ENCODE measurements at places on chromosomes 6 and 20. TPM values are rescaled to one million over a fixed set of nuclear protein-coding genes. Genes with fewer than 3 reads are reported as not detected.

GJA10 gene
- not detected for total RNA-seq

DNA sequence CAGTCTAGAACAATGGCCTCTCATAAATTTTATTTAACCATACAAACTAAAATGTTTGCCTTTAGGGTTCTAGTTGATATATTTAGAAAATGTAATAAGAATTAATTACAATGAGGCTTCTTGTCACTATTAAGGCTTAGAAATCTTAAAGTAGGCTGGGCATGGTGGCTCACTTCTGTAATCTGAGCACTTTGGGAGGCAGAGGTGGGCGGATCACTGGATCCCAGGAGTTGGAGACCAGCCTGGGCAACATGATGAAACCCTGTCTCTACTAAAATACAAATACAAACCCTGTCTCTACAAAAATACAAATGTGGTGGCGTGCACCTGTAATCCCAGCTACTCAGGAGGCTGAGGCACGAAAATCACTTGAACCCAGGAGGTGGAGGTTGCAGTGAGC lies 99.0 kb upstream of the ADGRF1 start:
- no peak for DNase-seq

DNA sequence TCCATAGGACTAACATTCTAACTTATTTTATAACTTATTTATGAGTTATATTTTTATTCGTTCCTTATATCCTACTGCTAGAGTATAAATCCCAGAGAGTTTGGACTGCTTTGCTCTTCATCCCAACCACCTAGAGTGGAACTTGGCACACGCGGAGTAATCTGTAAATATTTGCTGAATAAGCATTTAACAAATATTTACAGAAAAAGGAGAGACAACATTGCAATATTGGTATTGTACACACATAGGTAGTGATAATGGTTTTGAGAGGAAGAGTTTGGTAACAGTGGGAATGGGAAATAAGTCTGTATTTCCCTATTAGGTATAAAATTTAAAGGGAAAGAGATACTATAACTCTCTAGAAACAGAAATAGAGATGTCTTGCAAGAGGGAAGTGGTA lies 634.8 kb upstream of the CITED2 start:
- DNase-seq: no peak

DNA sequence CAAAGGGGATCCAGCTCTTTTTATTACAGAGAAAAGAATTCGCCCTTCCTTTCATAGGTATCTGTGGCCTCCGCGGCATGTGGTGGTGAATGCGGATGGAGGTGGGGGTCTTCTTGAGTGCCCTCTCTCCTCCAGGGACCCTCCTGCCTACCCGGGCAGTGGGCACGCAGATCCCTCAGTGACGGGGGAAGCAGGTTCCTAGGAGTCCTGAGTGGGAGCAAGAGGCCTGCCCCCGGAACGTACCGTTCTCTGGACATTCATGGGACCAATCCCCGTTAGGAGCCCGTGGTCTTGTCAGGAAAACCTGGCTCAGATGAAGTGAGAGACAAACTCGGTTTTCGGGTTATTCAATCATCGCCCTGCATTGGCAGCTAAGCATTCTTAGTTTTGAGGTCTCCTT lies 56.4 kb downstream of the SMOC2 start:
- no peak for DNase-seq

Measured in fibroblast of the aortic adventitia (primary cell).